Activated CD8-positive, alpha-beta memory T cell treated with anti-CD3 and anti-CD28 coated beads for 24 hours (primary cell): ENCODE measurements at places on chromosomes 5 and 9.

DNA sequence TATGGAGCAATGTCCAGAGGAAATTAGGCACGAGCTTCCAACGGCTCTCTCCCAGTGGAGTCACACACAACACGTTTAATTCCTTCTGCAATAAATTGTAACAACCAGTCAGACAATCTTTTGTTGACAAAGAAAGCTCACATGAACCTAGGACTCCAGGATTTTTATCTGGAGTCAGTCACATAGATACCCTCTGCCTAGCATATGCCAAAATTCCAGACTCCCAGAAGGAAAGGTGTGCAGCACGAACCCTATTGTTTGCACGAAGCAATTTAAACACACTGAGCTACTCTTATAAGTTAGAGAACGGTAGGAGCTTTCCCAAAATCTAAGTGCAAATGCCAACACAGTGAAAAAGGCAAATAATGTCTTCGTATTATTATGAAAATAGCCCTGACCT is 67.1 kb downstream of the TEX10 start:
- DNase-seq: no peak

- DNase-seq: no peak
These were observed 217.0 kb downstream of the DOCK8 start for GRCh38 chr9:431701-432100.

- no peak for DNase-seq
These were observed 17.6 kb downstream of the SLCO6A1 start for GRCh38 chr5:102481054-102481715.

- peak; percentile 40 for DNase-seq
These were observed 34.0 kb downstream of the ZNF618 start for GRCh38 chr9:113910036-113910639.

- no peak for DNase-seq
These were observed 189.5 kb upstream of the PPP1R26 start for GRCh38 chr9:135290086-135290485.

- DNase-seq: no peak
These were observed 433.7 kb downstream of the ENC1 start for GRCh38 chr5:74206579-74207550.

- no peak for DNase-seq
These were observed 26.1 kb upstream of the RNU6ATAC start for GRCh38 chr9:134190232-134191121.

DNA sequence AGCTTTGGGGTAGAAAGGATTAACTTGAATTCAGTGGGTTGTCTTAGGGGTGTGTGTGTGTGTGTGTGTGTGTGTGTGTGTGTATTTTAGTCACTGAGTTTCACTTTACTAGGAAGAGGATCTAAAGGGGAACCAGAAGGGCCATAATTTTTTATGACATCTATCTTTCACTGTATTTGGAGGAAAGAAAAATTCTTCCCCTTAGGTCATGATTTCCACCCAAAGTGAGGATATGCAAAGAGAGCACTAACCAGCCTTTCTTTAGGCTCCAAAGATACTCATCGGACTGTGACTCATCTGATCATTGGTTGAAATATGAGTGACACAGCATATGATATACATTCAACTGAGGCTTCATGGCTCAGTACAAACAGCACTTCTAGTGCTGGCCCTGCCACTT is 75.2 kb upstream of the RASGRF2 start:
- DNase-seq: no peak

DNA sequence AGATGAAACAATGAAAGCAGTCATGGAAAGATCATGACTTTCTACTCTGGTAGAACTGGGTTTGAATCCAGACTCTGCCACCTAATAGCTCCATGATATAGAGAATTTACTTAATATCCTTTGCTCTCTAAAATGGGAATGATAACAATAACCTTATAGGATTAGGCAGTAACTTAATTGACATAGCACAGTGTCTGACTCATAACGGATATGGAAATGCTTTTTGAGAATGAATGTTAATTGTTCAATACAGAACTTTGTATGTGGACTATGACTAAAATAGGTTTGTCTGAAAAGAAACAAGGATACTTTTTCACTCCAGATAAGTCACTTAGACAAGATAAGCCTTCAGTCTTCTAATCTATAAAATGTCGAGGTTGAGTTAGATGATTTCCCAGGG is 330.7 kb downstream of the PTPRD start:
- DNase-seq: no peak

DNA sequence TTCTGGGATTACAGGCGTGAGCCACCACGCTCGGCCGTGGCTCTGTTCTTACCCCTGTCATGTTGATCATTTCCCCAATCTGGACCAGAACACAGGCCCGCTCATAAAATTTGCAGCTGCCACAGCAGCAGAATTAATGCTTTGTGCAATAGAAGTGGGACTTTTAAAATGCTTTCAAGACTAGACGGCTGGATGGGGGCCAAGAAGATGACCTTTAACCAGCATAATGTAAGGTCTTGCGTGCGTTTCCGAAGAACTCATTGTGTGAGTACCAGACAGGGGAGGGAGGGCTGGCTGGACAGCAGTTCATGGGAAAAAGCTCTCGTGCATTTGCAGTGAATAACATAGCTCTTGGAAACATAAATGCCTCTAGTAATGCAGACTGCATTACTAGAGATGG is 3.5 kb upstream of the WDR38 start:
- no peak for DNase-seq

DNA sequence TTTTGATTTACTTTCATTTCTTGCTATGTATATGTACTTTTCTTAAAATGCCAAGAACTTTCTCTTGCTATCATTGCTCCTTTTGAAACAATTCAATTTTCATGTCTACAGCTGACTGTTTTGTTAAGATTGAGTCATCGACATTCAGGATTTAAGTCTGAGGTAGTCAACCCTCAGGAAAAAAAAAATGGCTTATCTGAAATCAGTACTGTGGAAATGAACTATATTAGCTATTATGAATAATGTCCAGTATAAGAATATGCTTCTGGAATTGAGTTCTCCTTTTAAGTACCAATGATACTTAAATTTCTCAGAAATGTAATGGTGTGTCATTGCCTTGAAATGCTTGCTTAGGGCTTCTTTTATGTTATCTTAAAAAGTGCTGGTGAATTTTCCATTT is 37.9 kb downstream of the TNFAIP8 start:
- DNase-seq: no peak

- no peak for DNase-seq
These were observed 4.5 kb downstream of the HEMGN start for GRCh38 chr9:97933297-97933998.

DNA sequence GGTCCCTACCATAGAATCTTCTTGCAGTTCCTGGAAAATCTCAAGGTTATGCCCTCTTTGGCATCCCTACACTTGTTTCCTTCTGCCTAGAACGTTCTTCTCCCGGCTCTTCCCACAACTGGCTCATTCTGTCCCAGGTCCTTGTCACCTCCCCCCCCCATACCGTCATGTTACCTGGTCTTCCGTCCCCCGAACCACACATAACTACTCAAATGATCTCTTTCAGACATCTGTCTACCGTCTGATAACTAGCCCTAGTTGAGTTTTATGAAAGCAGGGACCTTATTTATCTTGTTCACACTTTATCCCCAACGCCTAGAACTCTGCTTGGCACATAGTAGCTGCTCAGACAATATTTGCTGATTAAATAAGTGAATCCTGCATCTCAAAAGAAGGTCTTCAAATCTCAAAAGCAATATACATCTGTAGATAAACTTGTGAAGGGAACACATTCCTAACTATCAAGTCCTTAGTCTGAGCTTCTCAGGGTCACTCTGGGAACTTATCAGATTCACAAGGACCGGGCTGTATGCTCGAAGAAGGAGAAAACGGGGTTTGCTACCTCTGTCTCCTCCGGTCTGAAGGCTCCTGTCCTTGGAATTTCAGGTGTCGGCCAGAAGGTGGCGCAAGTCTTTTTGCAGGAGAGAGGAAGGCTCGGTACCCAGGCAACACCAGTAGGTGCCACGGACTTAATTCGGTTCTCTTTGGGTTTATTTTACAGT is 30.0 kb downstream of the LCP2 start:
- peak; percentile 87 for DNase-seq

- DNase-seq: no peak
These were observed 64.8 kb downstream of the ATP10B start for GRCh38 chr5:160787240-160787639.

DNA sequence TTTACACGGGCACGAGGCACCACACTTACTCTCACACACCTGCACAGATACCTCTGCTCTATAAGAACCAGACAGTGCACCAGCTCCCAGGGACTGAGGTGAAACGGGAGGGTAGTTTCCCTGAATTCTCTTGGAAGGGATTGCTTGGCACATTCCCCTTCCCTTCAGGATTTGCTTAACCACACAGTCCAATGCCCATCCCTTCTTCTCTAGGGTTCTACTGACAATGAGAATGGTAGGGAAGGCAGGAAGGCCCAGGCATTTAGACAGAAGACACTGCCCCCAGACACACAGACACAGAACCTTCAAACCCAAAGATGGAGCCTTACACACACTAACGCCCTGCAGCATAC is 704 bp upstream of the LHX6 start:
- no peak for DNase-seq

GRCh38 chr9:106800701-106801270 is 62.2 kb upstream of the ZNF462 start:
- DNase-seq: no peak

DNA sequence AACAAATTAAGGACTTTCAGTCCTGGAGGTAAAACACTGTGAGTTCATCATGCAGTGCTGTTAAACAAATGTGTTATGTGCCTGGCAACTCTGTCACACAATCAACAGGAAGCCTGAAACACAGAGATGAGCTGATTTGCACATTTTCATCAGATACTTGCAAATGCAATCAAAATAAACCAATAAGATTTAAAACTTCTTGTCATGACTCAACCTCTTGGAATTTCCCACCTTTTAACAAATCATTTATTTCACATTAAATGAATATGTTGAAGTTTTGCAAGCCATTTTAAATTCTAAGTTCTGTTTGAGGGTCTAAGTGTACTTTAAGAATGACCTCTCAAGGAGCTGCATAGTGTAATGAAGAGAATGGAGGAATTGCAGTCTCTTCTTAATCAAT is 64.4 kb downstream of the ANXA1 start:
- DNase-seq: no peak

- no peak for DNase-seq
These were observed 78.2 kb upstream of the NR4A3 start for GRCh38 chr9:99743455-99743854.

GRCh38 chr9:68707801-68708488 is 2.9 kb downstream of the PIP5K1B start:
- no peak for DNase-seq

GRCh38 chr5:1103505-1104326 is 8.1 kb downstream of the SLC12A7 start:
- DNase-seq: peak; percentile 69

DNA sequence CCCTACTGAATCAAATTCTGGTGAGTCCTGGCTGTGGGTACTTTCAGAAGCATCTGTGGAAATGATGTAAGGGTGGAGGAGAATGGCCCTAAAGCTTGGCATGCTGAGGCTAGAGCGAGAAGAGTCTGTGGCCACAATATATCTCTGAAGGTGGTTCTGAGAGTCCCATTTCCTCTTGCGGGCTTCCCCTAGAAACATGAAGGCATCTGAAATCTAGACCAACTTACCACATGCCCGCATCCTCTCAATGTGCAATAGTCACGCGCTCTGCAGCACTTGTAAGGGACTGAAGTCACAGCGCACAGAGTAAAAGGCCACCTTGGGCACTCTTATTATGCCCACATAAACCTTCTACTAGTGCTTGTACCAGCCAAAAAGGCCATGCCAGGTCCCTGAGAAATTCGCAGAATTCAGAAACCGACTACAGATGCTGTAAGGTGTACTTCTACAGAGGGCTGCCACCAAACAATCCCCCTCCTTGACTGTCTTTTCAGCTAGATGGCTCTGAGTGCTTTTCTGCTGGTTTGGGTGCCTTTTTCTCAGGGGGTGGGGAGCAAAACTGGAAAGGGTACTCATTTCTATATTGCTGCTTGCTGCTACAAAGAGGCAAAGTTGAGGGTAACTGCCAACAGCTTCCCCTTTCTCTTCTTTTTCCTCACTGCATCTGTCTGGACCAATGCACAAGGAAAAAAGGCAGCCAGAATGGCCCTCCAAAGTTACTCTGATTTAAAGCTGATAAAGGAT is 107.3 kb downstream of the ZDHHC21 start:
- no peak for DNase-seq
